ENCODE measurements at places on chromosomes 3 and 15. TPM values are rescaled to one million over a fixed set of nuclear protein-coding genes. Genes with fewer than 3 reads are reported as not detected.

The MINDY2 gene
- total RNA-seq: 34.7 TPM

The CFAP100 gene
- not detected for total RNA-seq

The LMAN1L gene
- 33.8 TPM for total RNA-seq

The ATP13A5 gene
- not detected for total RNA-seq

The DPPA2 gene
- not detected for total RNA-seq

The SNUPN gene
- 17.4 TPM for total RNA-seq

The VGLL3 gene
- total RNA-seq: 5.2 TPM

The ADGRG7 gene
- total RNA-seq: not detected

The NANOGP8 gene
- total RNA-seq: not detected

The SEMA3G gene
- total RNA-seq: 13.8 TPM

The ZIC1 gene
- total RNA-seq: not detected

The IP6K1 gene
- total RNA-seq: 14.3 TPM

The GPR160 gene
- 1.1 TPM for total RNA-seq

The ZNF385D gene
- total RNA-seq: 5.2 TPM

The FGF12 gene
- total RNA-seq: 219 TPM

Data from heart right ventricle (tissue), 16 donors.